Frontal cortex (tissue), 4 donors: ENCODE measurements at places on chromosomes 6 and 20.

DNA sequence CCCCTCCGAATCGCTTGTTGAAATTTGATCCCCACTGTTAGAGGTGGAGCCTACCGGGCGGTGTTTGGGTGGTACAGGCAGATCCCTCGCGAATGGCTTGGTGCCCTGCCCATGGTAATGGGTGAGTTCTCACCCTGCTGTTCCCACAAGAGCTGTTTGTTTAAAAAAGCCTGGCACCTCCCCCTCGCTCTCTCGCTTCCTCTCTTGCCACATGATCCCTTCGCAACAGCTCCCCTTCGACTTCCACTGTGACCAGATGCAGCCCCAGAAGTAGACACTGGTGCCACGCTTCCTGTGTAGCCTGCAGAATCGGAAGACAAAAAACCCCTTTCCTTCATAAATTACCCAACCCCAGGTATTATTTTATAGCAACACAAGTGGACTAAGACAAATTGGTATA, 292.2 kb upstream of the QKI start:
- no peak for DNase-seq

DNA sequence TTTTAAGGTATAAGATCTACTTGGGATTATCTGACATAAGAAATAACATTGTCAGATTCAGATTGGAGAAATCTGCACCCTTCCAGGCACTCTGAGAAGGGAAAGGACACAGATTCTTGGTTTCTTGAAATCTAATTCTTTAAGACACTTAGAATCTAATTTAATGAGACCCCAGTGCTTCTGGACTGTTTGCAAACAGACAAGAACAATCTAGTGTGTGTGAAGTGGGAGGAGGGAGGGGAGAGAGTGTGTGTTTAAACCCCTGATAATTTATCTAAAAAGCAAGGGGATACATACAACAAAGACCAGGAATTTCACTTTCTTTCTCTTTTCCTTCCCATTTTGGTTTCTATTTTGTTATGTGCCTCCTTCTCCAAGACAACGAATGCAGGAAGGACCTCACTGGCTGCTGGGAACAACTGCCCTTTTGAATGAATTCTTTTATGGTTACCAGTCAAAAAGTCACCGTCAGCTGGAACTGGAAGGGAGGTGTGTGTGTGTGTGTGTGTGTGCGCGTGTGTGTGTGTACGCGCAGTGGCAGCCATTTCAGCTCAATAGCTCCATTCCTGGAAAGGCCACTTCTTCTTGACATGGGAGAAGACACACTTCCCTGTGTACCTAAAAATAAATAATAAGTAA, 129.4 kb downstream of the BCAS1 start:
- DNase-seq: no peak

DNA sequence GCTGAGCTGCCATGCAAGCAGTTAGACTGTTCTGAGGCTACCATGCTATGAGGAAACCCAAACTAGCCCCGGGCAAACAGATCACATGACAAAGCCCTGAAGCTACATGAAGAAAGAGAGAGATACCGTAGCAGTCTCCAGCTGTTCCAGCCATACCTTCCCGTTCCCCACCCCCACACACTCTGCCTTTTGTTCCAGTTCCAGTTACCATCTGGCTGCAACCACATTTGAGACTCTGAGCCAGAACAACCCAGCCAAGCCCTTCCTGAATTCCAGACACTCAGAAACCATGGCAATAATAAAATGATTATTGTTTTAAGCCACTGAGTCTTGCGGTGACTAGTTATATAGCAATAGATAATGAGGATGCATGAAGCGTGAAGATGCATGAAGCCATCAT, 28.3 kb downstream of the RIN2 start:
- DNase-seq: no peak

GRCh38 chr6:138987080-138987642, 892 bp downstream of the REPS1 start:
- peak; percentile 24 for DNase-seq

DNA sequence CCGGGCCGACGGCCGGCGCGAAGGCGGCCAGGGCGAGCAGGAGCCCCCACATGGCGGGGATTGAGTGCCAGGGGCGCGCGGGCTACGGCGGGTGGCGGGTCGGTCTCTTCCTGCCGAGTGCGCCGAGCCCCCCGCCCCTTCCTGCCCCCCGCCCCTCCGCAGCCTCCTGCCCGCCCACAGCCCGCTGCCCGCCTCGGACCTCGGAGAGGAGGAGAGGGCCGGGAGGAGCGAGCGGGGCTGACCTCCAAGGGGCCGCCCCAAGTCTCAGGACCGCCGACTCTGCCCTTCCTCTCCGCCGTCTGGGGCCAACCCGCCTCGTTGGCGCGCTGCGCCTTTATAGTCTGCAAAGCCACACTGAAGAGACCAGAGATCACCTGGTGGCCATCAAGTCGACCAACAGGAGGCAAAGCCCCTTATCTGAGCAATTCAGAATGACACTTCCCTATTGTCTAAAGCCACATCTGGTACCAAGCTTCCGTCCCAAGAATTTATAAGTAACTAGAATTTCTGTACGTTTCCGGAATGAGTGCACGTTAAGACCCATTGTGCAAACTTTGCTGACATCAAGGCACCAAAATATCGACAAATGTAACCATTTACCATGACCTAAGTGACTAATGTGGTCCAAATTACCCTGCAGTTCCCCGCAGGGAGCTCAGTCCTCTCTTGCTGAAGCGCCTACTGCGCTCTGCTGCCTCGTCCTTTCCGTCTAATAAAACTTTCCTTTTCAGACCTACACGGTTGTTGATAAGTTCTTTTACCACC, at the start of gene CPXM1:
TSS of gene CPXM1 (minus strand) at position 107 of the 765 bp plus-strand sequence. CDS start at position 52, 55 bp downstream.
- no peak for DNase-seq

GRCh38 chr6:157982563-157983405, 1.1 kb downstream of the SYNJ2 start:
- DNase-seq: no peak

DNA sequence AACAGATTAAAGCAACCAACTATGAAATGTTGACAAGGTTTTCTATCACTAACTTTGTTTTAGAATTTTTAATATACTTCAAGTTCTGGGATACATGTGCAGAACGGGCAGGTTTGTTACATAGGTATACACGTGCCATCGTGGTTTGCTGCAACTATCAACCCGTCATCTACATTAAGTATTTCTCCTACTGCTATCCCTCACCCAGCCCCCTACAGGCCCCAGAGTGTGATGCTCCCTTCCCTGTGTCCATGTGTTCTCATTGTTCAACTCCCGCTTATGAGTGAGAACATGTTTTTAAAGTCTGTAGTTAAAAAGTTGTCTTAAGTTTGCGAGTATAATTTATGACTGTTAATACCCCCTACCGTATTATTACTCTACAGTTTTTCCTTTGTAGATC, 844.3 kb upstream of the MANEA start:
- DNase-seq: no peak

GRCh38 chr6:35419417-35419816, 32.7 kb upstream of the FANCE start:
- DNase-seq: no peak

- no peak for DNase-seq
Observed at GRCh38 chr6:73610444-73611275, 43.1 kb downstream of the SLC17A5 start.

DNA sequence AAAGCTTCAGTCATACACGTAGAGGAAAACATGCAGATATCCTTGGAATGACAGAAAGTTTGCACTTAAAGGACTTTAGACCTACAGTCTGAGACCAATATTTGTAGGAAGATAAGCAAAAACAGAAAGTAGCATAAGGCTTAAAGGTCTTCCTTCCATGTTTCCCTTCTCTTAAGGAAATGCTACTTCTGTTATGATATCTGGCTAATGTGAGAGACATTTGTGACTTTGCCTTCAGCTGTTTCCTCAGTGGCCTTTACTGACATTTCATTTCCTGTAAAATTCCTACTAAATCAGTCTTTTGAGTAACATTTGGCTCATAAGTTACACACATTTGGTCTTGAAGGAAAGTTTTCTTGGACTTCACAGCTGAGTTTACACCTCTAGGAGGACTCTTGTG, 713.4 kb downstream of the TBC1D32 start:
- no peak for DNase-seq
